ENCODE measurements at places on chromosomes 4 and X.

- no peak for DNase-seq
These were observed 8.1 kb downstream of the ANXA5 start for GRCh38 chr4:121688701-121689100.

GRCh38 chrX:70262952-70263567, 3.1 kb upstream of the P2RY4 start:
- DNase-seq: peak; percentile 36

- no peak for DNase-seq
These were observed 9.3 kb downstream of the GABRQ start for GRCh38 chrX:152646961-152647360.

GRCh38 chr4:188904617-188905016, 765.4 kb downstream of the TRIML1 start:
- no peak for DNase-seq

DNA sequence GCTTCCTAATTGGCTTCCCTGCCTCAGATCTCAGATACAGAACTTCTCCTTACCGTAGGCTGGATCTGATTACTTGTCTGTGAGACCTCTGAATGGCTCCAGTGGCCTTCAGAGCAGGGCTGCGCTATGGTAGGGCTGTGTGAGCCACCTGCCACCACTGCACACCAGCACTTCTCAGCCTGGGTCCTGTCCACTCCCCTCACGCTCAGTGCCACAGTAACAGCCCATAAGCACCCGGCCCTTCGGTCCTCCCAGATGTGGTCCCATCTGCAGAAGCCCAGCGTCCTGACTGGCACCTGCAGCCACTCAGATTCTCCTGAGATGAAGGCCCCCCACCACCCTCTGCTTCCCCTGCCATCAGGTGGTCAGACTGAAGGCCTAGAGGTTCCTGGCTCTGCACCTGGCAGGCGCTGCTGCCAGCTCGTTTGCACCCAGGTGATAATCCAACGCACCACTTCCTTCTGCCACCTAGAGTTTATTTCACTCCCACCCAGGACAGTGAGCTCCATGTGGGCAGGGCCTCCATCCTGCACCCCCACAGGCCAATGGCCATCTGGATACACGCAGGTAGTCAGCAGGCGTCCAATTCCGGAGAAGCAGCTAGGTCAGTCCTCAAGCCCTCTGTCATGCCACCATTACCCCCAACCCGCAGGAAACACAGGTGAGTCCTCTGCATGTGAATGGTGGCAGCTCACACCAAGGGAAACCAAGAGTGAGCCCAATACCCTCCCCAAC, 5.4 kb downstream of the WDR1 start:
- no peak for DNase-seq

DNA sequence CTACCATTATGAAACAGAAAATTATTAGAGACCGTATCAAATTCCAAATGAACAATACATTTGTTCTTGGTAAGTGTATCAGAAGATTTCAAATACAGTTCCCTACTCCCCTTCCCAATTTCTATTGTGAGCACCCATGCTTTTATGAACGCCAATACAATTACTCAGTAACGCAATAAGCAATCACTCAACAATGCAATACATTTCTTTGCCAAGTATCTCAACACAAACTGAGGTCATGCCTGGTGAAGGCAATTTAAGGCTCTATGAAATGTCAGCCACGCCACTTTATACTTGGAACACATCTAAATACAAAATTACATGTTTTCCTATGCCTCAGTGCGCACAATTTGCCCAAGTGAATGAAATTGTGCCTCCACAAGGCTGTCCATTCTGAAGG, 712 bp downstream of the PNPLA4 start:
- no peak for DNase-seq
